ENCODE measurements at places on chromosomes 16 and 17.

- no peak for DNase-seq
These were observed 1.5 kb upstream of the ZNF207 start for GRCh38 chr17:32348483-32348800.

- no peak for DNase-seq
These were observed 27.7 kb upstream of the CHMP6 start for GRCh38 chr17:80963812-80964543.

DNA sequence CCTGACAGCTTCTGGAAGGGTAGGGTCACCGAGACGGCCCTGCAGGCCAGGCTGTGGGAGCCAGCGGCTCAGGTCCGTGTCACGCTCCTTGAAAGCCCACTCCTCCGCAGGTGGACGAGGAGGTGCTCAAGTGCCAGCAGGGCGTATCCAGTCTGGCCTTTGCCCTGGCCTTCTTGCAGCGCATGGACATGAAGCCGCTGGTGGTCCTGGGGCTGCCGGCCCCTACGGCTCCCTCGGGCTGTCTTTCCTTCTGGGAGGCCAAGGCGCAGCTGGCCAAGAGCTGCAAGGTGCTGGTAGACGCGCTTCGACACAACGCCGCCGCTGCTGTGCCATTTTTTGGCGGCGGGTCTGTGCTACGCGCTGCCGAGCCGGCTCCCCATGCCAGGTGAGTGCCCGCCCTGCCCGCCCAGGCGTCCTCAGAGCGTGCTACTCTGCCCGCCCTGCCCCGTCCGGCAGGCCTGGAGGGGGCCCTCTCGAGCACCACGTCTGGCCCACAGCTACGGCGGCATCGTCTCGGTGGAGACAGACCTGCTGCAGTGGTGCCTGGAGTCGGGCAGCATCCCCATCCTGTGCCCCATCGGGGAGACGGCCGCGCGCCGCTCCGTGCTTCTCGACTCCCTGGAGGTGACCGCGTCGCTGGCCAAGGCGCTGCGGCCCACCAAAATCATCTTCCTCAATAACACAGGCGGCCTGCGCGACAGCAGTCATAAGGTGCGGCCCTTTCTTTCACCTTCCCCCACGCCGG lies 1.3 kb downstream of the NAGS start:
- DNase-seq: peak; percentile 82

DNA sequence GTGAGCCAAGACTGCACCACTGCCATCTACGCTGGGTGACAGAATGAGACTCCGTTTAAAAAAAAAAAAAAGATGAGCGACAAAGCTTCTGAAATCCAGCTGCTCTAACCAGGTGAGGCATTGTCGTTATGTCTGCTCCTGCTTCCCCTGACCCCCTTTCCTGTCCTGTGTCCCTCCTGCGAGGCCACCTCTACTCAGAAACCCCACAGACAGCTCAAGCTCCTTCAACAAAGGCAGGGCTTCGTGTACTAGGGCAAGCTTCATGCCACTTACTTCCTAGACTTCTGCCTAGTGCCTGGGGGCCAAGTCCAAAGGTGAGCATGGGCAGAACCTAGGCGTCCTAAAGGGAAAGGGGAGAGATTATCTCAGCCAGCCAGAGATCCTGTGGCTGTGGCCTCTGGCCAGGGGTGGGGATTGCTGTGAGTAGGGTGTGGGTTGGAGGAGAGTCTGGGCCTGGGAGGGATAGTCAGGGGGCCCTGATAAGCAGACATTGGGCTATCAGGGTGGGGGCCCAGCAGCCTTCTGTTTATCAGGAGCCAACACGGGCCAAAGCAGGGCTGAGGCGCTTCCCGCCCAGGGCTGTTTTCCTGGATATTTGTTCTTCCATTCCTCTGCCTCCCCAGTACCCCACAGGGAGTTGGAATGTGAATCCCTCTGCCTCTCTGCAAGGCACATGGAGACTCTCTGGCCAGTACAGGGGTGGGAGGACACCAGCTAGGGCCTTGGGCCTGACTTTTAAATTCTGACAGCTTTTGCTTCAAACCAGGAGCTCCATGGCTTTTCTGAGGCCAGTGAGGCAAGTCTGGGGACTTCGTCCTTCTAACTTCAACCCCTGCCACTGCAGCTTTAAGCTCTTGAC lies 10.4 kb downstream of the ERAL1 start:
- no peak for DNase-seq

GRCh38 chr16:64168371-64168770 lies 953.5 kb downstream of the CDH11 start:
- no peak for DNase-seq

- DNase-seq: peak; percentile 90
These were observed 3.3 kb upstream of the TRARG1 start for GRCh38 chr17:1275962-1276736.

DNA sequence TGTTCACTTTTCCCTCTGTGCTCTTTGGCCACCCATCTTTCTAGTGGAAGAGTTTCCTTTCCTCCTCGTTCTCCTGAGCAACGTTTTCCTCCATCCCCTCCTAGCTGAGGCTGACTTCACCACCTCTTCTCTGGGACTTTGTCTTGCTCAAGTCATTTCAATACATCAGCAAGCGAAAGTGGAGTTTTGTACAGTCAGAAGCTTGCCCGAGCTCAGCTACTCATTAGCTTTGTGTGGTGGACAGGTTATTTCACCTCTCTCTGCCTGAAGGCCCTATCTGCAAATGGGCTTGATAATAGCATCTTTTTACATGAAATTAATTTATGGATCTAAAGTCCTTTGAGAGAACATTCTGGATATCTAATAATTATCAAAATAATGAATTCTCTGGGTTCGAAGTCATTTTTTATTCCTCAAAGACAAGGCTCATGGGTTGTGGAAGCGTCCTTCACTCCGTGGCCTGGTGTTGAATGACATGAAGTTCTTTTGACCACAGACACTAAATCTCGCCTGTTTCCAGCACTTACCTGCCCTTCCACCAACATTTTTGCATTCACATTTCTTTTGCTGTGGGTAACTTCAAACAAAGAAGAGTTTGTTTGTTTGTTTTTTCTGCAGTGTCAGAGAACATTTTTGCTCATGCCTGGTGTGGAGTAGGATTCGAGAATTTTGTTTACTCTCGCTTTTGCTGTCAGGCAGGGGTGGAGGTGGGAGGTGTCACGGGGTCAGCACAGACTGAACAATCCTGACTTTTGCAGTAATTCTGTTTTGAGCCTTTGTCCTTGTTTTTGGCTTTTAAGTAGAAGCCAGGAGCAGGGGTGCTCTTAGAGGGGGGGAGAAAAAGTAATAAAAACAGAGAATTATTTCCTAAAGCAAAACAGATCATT lies 155.0 kb upstream of the CACNG5 start:
- no peak for DNase-seq

- DNase-seq: no peak
These were observed 7.9 kb downstream of the SENP3 start for GRCh38 chr17:7569571-7569970.

DNA sequence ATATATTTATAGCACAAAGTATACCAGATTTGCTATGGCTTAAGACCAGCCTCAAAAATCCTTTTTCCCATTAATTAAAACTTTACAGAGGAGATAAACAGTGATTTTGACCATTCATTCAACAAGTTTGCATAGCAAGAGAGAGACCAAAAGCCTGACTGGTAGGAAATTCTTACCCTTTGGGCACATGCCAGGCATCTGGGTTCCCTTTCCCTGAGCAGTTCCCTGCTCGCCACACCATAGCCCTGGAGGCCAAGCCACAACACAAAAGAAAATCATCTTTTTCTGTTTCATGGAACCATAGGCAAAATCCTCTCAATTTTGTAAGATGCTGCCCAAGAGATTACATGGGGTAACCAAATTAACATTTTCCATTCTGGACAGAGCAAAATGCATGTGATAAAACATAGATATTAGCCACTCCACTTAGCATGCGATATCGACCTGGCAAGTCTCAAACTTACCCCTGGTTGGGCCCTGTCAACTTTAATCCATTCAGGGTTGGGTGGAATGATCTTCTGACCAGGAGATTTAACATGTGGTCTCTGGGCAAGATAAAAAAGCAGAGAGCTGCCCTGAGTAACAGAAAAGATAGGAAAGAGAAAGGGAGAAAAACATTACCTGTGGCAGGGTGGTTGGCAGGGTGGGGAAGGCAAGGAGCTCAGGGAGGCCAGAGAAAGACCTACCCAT lies 57.6 kb upstream of the B4GALNT2 start:
- no peak for DNase-seq

DNA sequence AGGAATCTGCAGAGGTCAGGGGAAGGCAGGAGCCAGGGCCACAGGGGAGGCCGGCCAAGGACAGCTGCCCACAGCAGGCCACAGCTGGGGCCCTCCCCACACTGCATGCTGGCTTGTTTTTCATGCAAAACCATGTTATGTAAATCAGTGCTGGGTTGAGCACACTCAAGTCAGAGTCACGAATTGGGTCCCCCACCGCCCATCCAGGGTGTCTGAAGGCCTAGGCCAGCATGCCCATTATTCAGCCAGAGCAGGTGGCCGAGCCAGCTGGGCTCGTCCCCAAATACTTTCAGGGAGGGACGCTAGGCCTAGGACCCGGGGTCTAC lies 51.2 kb upstream of the TOB1 start:
- DNase-seq: no peak

- DNase-seq: no peak
These were observed 390.3 kb downstream of the CPPED1 start for GRCh38 chr16:12413393-12413792.

GRCh38 chr17:1231456-1231855 lies 38.8 kb upstream of the BHLHA9 start:
- DNase-seq: peak; percentile 79

DNA sequence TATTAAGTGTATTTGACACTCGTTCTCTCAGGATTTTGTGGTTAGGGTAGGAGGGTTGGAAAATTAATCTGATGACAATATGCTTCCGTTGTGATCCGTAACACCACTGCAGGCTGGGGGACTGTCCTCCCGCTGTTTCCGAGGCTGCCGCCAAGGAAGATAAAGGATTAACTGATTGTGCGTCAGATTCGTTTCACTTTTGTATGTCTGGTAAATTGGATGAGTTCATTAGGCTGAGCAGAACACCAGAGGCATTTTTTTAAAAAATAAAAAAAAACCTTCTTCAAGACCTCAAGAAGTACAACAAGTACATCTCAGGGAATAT lies 486.7 kb upstream of the SALL1 start:
- DNase-seq: no peak

DNA sequence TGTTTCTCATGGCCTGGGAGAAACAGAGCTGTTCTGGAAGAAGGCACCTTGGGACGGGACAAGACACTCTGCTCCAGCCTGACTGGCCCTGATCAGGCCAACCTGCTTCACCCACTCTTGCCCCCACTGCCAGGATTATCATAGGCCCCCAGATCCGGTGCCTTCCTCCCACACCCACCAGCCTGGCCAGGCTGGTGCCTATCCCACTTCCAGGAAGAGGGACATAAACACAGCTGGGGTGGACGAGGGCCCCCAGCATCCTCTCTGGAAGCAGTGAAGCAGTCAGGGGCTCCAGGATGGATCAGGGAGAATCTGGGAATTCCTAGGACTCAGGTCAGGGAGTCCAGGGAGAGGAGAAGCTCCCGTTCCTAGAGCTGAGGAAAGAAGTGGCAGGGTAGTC lies 16.9 kb upstream of the ITGA3 start:
- no peak for DNase-seq

DNA sequence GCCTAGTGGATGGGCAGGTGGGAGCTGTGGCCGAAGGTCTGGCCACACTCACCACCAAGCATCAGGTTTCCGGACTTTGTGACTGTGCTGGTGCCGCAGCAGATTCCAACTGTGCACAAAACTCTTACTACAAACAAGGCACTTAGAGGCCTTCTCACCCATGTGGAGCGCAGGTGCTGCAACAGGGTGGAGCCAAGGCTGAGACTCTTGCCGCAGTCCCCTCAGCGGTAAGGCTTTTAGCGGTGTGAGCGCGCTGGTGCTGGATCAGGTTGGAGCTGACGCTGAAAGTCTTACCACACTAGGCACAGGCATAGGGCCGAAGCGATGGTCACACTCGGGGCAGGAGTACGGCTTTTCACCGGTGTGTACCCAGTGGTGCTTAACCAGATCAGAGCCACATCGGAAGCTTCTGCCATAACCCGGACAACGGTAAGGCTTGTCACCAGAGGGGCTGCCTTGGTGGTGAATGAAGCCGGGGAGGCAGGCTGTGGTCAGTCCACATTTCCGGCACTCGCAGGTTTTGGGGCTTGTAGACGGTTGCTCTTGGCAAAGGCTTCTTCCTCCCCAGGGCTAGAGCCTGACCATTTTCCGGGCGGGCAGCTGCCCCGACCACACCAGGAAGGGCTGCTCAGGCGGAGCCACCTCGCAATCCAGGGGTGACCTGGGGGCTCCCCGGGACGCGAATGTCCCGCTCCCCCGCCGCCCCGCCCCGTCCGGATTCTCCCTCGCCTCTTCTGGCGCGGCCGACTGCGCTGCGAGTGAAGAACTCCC lies 1.0 kb upstream of the ARMC5 start:
- no peak for DNase-seq

GRCh38 chr16:89422527-89422904 lies 67.8 kb downstream of the ANKRD11 start:
- DNase-seq: no peak

DNA sequence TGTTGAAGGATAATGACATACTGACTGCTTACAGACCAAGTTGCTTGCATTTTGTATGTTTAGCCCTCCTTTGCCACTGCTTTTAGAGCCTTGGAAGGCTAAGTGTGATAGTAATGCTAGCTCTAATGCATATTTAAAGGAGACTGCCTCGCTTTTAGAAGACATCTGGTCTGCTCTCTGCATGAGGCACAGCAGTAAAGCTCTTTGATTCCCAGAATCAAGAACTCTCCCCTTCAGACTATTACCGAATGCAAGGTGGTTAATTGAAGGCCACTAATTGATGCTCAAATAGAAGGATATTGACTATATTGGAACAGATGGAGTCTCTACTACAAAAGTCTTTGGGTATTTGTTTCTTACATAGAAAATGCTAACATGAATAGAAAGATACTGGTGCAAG lies 19.1 kb downstream of the CAPNS2 start:
- DNase-seq: no peak

GRCh38 chr17:30807896-30808295 lies 16.6 kb downstream of the CRLF3 start:
- no peak for DNase-seq

DNA sequence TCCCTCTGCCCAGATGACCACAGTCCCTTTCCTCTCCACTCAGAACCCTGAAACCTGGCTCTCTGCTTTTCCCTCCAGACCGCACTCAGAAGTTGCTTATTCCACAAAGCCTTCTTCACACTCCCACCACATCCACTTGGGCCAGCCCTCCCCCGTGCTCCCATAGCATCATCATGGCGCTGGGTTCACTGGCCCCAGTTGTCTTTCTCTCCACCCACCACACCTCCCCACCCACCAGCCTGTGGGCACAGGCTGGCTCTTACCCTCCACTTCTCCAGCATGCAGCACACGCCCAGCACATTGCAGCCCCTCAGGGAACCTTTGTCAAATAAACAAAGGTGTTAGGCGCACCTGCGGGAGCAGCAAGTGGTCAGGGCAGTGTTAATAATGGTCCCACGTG lies 130.0 kb downstream of the KATNIP start:
- DNase-seq: no peak

GRCh38 chr17:10790491-10791401 lies 13.2 kb downstream of the TMEM238L start:
- no peak for DNase-seq

All from posterior cingulate gyrus (tissue), 11 donors.